PC-3 (cell line): ENCODE measurements at places on chromosomes 3 and 15. TPM values are rescaled to one million over a fixed set of nuclear protein-coding genes. Genes with fewer than 3 reads are reported as not detected.
A peak's percentile ranks its signal among the peaks of the same experiment; 100 is the strongest.

DNA sequence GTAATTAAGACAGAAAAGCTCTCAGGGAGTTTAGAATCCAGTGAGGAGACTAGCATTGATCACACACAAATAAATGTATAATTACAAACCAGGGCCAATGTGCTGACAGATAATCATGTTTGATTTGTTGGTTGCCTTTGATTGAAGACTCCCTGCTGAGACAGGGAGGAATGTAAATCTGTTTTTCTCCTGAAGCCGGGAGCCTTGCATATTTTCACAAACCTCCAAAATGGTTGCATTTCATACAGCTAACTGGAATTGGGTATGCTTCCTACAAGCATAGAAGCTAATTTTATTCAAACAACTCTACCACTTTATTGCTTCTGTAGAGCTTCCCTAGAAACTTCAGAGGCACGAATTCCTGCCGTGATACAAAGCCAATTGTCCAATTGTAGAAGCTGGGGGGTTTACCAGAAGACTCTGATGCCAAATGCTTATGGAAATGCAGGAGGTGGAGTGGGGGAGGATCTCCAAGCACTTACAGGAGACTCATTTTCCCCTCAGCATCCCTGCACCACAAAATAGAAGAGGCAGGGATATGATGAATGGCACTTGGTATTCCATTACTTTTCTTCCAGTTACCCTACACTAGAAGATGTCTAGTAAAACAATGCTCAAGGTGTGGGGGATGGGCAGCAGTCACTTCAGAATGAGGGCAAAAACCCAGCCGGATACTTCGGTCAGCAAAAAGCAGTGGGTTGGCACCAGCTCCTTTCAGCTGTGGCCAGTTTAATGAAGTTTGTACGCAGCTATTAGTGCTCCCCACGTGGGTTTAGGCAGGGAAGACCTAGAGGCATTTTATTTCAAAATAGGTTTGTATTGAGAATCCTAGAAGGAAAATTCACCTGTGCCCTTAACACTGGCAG lies 11.4 kb upstream of the MEX3B start:
- H3K27me3 ChIP-seq, result peaks cover 81% of the 10 kb centered on the region
- H3K4me1 ChIP-seq, result no peaks in the 10 kb centered on the region
- no peak for DNase-seq
- H3K36me3 ChIP-seq, result no peaks in the 10 kb centered on the region
- H3K27ac ChIP-seq, result no peak overlapping the region

GRCh38 chr15:41926185-41927056 lies 32.6 kb upstream of the SPTBN5 start:
- H3K27me3 ChIP-seq, result no peaks in the 10 kb centered on the region
- peaks cover 20% of the 10 kb centered on the region for H3K36me3 ChIP-seq
- no peak overlapping the region for H3K4me3 ChIP-seq
- H3K27ac ChIP-seq, result peak overlapping the region; percentile 97

DNA sequence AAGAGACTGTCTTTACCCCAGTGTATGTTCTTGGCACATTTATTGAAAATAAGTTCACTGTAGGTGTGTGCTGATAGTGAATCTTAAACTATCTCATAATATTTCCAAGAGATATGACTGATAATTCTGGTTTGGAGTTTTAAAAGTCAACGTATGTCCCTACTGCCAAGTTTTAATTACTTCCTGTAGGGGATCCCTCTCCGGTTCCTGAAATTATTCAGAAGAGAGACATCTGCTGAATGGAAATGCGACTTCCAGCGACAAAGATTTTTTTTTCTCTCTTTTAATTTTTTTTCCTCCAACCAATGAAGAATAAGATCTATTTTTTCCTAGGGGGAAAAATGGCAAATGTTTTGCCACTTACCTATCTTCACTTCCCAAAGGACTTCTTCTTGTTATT lies 498.9 kb upstream of the TGFBR2 start:
- H3K36me3 ChIP-seq, result no peaks in the 10 kb centered on the region
- H3K27me3 ChIP-seq, result no peaks in the 10 kb centered on the region
- H3K4me3 ChIP-seq, result no peak overlapping the region
- no peak overlapping the region for H3K27ac ChIP-seq
- H3K4me1 ChIP-seq, result no peaks in the 10 kb centered on the region
- no peak for DNase-seq

DNA sequence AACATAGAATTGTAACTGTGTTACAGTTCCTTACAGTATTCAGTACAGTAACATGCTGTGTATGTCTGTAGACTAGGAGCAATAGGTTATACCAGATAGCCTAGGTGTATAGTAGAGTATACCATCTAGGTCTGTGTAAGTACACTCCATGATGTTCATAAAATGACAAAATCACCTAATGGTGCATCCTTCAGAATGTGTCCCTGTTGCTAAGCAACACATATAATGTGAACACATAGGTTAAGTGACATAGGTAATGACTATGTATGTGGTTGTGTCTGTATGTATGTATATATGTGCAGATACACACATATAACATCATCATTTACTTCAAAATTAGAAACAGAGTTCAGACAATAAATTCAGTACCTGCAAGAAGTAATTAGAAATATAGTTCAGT lies 146.8 kb upstream of the GAP43 start:
- no peaks in the 10 kb centered on the region for H3K36me3 ChIP-seq
- H3K27ac ChIP-seq, result no peak overlapping the region
- no peaks in the 10 kb centered on the region for H3K4me1 ChIP-seq
- H3K4me3 ChIP-seq, result no peak overlapping the region
- H3K27me3 ChIP-seq, result peaks cover 33% of the 10 kb centered on the region; the same call in 1 of the 2 replicates

The IL17RE gene
- total RNA-seq, result 4.0 and 4.7 TPM in 2 replicates

The ABHD14A gene
- 22.1 and 23.4 TPM in 2 replicates for total RNA-seq

The UACA gene
- 21.7 and 26.7 TPM in 2 replicates for total RNA-seq
